ENCODE measurements at places on chromosomes 2 and 18. TPM values are rescaled to one million over a fixed set of nuclear protein-coding genes. Genes with fewer than 3 reads are reported as not detected.

The KCTD1 gene
- 39.1 TPM for total RNA-seq

The POTEC gene
- total RNA-seq, result not detected

- no peak overlapping the region for H3K27ac ChIP-seq
- no peaks in the 10 kb centered on the region for H3K36me3 ChIP-seq
- DNase-seq, result no peak
- H3K4me1 ChIP-seq, result no peaks in the 10 kb centered on the region
- no peaks in the 10 kb centered on the region for H3K27me3 ChIP-seq
- no peak overlapping the region for H3K4me3 ChIP-seq
Observed at GRCh38 chr18:51229328-51229727, 31.8 kb upstream of the MEX3C start.

DNA sequence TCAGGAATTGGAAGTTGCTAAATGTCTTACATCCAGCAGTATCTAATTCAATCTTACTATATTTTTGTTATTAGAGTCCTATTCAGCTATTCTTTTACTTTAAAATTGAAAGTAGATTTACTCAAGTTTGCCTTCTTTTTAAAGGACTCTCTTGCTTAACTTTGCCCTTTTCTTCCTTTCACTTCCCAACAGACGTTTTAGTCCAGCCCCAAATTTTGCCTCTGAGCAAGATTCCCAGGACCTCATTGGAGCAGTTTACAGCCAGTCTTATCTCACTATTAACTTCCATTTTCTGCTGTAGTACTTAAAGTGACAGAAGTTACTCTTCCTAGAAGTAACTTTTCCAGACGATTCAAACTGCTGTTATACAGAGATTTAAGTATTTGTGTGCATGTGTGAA, 1.7 kb upstream of the PRKD3 start:
- H3K27me3 ChIP-seq, result no peaks in the 10 kb centered on the region
- peak overlapping the region; percentile 85 for H3K27ac ChIP-seq
- peak; percentile 63 for DNase-seq

GRCh38 chr18:58547864-58548263, 81.0 kb downstream of the ALPK2 start:
- no peaks in the 10 kb centered on the region for H3K4me1 ChIP-seq
- no peaks in the 10 kb centered on the region for H3K27me3 ChIP-seq
- no peak overlapping the region for H3K27ac ChIP-seq
- H3K4me3 ChIP-seq, result no peak overlapping the region

DNA sequence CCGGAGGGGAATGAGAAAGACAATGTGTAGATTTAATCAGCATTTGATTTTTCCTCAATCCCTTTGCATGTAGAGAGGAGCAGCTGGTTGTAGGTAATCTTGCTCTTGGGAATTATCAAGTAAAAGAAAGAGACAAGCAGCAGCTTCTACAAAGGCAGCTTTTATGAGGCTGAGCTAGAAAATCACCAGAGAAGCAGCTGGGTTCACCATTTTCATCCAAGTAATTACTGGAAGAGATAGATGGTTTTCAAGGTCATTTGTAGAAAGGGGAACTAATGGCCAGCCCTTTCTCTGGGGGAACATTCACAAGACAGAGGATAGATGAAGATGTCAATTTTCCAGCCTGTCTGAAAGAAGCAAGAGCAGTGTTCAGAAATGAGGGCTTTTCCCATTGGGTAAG, 113.0 kb downstream of the RND3 start:
- H3K36me3 ChIP-seq, result no peaks in the 10 kb centered on the region
- H3K27ac ChIP-seq, result no peak overlapping the region
- H3K4me1 ChIP-seq, result no peaks in the 10 kb centered on the region
- no peak overlapping the region for H3K4me3 ChIP-seq

- no peaks in the 10 kb centered on the region for H3K4me1 ChIP-seq
- H3K36me3 ChIP-seq, result no peaks in the 10 kb centered on the region
- H3K27ac ChIP-seq, result peak overlapping the region; percentile 34
- no peak for DNase-seq
- no peaks in the 10 kb centered on the region for H3K27me3 ChIP-seq
Observed at GRCh38 chr2:42844901-42845821, 52.8 kb upstream of the HAAO start.

GRCh38 chr18:48126240-48126639, 195.8 kb upstream of the SMAD2 start:
- DNase-seq, result no peak
- no peaks in the 10 kb centered on the region for H3K27me3 ChIP-seq
- no peaks in the 10 kb centered on the region for H3K36me3 ChIP-seq
- H3K27ac ChIP-seq, result no peak overlapping the region
- peaks cover 30% of the 10 kb centered on the region for H3K4me1 ChIP-seq

Data from adrenal gland (tissue), 19 donors.